ENCODE measurements at places on chromosomes 4 and X. TPM values are rescaled to one million over a fixed set of nuclear protein-coding genes. Genes with fewer than 3 reads are reported as not detected.

The TRO gene
- 130 TPM for total RNA-seq

The JADE1 gene
- total RNA-seq: 34.2 TPM

The GABRG1 gene
- 0.25 TPM for total RNA-seq

The SMS gene
- total RNA-seq: 54.0 TPM

Data from motor neuron (in vitro differentiated cells).